ENCODE measurements at places on chromosomes 4 and X. TPM values are rescaled to one million over a fixed set of nuclear protein-coding genes. Genes with fewer than 3 reads are reported as not detected.
A peak's percentile ranks its signal among the peaks of the same experiment; 100 is the strongest.

DNA sequence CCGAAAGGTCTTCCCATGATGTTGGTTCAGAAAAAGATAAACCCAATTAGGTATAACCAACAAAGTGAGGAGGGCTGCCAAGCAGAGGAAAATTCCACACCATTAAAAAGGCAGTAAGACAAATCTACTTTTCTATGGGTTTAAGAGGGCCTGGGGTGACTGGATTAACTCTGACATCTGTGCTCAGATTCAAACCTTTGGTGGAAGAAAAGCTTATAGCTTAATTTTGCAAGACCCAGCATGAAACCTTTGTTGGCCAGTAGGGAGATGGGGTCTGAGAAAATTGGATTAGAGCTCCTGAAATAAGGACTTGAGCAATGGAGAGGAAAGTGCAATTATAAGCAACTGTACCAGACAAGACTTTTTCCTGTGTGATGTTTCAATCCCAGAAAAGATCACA lies 104.2 kb downstream of the KDR start:
- DNase-seq, result no peak

DNA sequence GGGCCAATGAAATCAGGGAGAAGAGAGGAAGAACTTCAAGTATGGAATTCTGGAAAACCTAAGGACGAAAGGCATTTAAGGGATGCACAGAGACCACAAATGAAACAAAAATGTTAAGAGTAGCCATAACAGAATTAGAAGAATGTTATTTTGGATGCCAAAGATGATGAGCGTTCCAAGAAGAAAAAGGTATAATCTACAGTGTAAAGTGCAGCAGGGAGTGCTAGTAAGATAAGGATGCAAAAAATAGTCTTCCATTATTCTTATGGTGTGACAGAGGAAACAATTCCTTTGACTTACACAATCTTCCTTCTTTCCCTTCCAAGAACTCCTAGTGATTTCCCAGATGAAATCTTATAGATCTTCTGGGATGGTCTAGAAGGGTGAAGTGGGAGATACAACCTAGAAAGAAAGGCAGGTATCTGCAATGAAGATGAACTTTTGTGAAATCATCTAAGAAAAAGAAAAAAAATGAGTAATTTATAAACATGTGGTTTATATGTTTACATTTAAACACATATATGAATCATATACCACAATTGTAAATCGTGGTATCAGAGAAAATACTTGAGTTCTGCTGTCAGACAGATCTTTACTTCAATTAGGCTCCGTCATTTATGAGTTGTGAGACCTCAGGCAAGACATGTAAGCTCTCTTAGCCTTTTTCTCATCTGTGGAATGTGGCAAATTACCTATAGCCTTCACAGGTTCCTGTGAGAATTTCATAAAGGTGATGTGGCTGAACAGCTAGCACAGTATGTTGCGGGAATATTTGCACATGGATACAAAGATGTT lies 8.1 kb downstream of the MORF4L2 start:
- no peak for DNase-seq

DNA sequence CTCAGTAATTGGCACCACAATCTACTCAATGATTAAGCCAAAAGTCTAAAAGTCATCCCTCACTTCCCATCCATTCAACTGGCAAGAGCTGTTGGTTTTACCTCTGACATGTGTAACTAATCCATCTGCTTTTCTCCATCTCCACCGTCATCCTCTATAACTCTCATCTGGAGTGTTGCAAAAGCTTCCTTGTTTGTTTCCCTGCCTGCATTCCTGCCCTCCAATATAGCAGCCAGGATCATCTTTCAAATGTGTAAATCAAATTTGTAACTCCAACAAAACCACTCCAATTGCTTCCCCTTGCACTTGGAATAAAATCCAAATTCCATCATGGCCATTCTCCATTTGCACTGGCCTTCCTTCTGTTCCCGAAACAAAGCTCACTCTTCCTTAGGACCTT lies 4.3 kb upstream of the PLAC8 start:
- no peak for DNase-seq

- DNase-seq, result peak; percentile 53
These were observed 29.8 kb downstream of the ACOX3 start for GRCh38 chr4:8410641-8411271.

GRCh38 chrX:153878969-153879653 lies 6.9 kb downstream of the L1CAM start:
- DNase-seq, result no peak

SSX2 gene
- not detected for total RNA-seq

VGLL1 gene
- total RNA-seq, result not detected

APOOL gene
- 9.8 TPM for total RNA-seq

DUX4 gene
- not detected for total RNA-seq

Measured in LHCN-M2 (cell line).